NCI-H187 (cell line): ENCODE measurements at places on chromosomes 2 and 18.

GRCh38 chr2:233373316-233373715 is 19.0 kb downstream of the DGKD start:
- no peak for DNase-seq

DNA sequence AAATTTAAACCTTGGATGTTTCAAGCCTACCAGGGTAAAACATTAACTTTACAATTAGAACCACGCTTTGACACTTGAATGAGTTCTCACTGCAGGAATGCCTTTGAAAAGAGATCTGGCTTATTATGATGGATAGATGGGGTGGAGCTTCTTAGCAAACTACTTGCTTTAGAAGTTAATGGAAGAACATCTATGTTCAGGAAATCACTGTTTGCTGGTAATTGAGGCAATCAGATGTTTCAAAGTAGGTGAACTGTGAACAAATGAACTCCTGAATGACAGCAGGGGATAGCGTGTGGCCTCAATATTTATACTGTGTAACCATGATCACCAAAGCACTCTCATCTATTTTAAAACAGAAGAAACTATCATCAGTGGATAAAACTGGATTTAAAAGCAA is 383.6 kb downstream of the PIK3C3 start:
- no peak for DNase-seq

DNA sequence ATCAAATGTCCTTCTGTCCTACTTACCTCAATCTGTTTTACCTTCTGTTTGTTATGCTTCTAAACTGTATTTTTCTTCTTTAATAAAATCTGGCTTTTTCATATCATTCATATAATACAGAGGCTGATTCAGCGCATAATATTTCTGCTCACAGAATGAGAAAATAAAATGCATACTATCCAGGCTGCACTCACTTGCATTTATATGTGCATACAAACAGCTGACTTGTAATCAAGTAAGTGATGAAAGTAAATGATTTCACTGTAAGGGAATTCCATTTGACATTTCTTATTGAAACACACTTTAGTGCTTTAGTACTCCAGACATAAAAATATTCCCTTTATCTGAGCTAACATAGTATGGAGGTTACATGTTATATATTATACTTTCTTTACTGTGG is 75.3 kb upstream of the PROKR1 start:
- no peak for DNase-seq

DNA sequence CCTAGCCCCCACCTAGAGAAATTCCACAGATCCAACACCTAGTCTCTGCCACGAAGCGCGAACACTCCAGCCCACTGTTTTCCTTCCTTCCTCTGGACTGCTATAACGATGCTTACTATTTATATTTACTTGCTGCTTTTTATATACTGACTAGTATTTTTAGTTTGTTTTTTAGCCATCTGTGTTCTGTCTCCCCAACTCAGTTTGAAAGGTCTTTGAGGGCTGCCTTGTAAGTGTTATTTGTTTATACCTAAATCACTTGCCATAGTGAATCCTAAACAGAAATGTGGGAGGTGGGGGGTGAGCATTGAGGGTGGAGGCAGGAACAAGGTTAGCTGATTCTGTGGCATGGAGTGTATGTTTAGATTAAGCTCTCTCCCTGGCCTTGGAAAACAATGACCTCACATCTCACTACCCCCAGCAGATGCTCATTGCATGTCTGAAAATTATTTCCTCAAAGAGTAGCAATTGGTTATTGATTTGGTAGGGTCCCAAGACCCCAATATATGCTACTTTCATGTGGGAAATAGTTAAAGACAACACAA is 1.1 kb upstream of the NCKAP5 start:
- DNase-seq, result no peak

- DNase-seq, result no peak
Measured at GRCh38 chr2:169203952-169204351, 134.6 kb downstream of the DHRS9 start.

- DNase-seq, result no peak
Measured at GRCh38 chr2:176812246-176812775, 400.3 kb upstream of the HNRNPA3 start.

DNA sequence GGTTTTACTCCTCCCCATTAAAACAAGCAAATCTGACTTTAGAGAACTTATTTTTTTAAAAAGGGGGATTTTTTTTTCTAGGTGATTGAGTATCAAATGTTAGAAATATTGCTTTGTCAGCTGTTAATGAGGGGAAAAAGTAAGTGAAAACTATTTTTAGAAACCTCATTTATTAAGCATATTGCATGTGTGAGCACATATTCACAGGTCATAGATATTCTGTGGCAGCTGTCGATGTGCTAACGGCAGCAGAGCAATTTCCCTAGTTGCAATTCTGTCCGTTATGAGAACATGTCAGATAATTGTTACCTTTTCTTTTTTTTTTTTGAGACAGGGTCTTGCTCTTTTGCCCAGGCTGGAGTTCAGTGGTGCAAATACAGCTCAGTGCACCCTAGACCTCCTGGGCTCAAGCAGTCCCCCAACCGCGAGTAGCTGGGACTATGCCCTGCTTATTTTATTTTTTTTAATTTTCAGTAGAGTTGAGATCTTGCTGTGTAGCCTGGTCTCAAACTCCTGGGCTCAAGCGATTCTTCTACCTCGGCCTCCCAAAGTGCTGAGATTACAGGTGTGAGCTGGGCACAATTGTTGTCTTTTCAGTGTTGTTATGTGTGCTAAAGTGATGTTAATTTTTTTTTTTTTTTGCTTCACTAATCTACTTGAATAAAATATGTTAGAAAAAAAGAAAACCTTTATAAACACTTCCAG is 69.8 kb downstream of the MTA3 start:
- DNase-seq, result no peak

DNA sequence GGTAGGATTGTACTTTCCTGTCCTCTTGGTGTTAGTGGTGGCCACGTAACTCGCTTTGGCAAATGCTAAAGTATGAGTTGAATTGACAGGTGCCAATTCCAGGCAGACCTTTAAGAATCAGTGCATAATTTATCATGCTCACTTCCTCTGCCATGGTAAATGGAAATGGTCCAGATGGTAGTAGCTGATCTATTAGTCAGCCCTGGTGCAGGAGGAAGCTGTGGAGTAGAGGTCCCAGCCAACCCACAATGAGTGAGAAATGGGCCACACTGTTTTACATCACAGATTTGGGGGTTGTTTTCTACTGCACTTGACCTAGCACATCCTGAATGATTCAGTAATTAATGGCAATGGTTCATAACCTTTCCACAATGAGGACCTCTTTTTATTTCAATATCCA is 104.4 kb downstream of the RGPD3 start:
- DNase-seq, result no peak

- DNase-seq, result peak; percentile 64
Measured at GRCh38 chr18:50194631-50195532, at the start of gene MYO5B. MYO5B (minus strand) TSS chr18:50195147; CDS start chr18:50194793, 354 bp downstream.

DNA sequence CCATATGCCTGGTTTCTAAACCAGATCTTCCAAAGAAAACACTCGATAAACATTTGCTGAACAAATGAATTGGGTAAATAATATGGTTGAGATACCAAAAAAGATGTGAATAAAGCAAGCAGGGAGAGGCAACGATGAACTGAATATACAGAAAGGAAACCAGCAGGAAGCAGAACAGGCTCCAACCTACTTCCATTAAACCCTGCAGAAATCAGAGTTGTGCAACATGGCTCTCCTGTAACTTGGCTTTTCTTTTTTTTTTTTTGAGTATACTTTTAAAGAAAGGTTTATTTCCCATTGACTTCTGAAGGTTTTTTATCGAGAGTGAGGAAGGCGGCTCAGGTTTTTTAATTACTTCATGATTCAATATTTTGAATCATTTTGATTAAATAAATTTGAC is 23.5 kb downstream of the ITSN2 start:
- DNase-seq, result no peak

GRCh38 chr2:217250013-217250524 is 390.2 kb upstream of the TNP1 start:
- peak; percentile 13 for DNase-seq

- no peak for DNase-seq
Measured at GRCh38 chr18:13445241-13445897, 226.8 kb downstream of the LDLRAD4 start.

- no peak for DNase-seq
Measured at GRCh38 chr2:85981579-85982247, 92.9 kb upstream of the ST3GAL5 start.

GRCh38 chr2:68357605-68358337 is 7.3 kb upstream of the PLEK start:
- DNase-seq, result no peak

- no peak for DNase-seq
Measured at GRCh38 chr2:215577356-215577755, 141.5 kb upstream of the FN1 start.

DNA sequence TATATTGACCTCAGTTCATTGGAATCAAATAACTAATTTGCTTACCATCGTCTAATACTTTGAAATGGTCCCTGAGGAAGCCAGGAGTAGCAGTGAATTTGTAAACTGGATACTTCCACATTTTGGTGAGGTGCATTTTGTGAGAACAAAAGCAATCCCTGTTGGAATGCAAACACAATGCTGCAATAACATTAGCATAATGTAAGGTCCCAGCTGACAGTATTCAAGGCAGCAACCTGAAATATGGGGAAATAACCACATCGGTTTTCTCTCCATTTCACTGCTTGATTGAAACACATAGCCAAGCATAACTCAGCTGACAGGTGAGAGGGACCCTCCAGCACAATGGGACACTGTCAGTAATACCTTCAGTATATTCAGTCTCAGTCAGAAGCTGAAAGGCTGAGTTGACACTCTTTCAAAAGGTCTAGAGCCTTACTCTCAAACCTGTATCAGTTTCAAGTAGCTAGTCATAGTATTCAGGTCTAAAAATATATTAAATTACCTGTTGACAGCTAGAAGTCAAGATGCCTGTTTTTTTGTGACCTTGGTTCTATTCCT is 1311.9 kb upstream of the NRXN1 start:
- DNase-seq, result no peak

DNA sequence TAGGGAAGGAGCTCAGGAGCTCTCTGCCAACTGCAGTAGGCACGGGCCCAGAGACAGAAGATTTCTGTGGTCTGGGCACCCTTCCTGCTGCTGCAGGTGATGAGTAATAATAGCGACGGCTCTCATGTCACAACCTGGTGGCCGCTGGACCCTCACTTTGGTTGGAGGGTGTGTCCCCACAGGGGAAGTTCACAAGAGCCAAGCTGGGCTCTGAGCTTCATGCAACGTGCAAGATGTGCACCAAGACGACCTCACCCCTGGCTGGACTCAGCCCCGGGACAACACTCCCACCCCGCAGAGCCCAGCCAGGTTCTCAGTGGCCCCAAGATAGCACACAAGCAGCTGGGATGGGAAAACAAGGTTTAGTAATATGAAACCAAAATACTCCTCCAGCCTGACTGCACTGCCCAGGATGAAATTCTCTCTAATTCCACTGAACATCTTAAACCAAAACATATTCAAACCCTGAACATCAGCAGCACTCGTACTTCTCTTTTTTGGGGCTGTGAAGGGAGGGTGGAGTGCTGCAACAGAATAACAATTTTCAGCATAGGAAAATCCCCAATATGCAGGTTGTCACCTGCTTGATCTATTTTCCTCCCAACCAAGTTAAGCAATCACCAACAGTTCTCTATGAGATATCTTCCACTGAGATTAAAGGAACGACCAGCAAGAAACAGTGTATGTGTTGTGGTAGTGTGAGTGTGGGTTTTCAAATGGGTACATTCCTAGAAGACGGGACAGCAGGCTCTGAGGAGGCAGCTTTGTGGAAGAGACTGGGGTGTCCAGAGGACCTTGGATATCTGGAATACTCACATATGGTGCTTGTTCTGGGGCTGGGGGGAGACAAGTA is 26.5 kb downstream of the BCL2 start:
- DNase-seq, result no peak
